Lung (tissue), 17 donors: ENCODE measurements at places on chromosomes 16 and 17.
A peak's percentile ranks its signal among the peaks of the same experiment; 100 is the strongest.

- no peak for DNase-seq
Observed at GRCh38 chr17:73798111-73798748, 154.0 kb upstream of the SDK2 start.

DNA sequence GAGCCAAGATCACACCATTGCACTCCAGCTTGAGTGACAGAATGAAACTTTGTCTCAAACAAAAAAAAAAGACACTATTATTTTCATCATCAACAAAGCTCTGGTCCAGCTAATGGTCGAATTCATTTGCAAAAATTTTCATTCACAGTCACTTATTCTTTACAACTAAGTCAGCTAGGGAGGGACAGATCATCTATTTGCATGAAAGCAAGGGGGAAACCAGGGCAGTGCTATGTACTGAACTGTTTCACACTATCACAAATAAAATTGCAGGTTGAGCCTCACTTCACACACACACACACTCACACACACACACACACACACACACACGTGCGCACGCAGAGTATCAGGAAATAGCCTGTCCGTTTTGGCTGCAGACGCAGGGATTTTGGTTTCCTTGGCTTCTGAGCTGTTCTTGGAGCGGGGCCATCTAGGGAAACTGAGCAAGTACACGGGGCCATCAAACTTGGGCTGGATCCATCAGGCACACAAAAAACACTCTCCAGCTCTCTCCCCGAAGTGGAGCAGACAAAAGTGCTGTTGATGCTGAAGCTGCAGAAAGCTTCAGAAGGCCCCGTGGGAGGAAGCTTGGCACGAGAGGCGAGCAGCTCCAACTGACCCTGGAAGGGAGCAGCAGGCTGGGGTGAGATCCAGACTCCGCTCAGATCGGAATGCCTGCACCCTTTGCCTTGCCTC is 44.3 kb upstream of the HELZ start:
- peak; percentile 91 for DNase-seq

DNA sequence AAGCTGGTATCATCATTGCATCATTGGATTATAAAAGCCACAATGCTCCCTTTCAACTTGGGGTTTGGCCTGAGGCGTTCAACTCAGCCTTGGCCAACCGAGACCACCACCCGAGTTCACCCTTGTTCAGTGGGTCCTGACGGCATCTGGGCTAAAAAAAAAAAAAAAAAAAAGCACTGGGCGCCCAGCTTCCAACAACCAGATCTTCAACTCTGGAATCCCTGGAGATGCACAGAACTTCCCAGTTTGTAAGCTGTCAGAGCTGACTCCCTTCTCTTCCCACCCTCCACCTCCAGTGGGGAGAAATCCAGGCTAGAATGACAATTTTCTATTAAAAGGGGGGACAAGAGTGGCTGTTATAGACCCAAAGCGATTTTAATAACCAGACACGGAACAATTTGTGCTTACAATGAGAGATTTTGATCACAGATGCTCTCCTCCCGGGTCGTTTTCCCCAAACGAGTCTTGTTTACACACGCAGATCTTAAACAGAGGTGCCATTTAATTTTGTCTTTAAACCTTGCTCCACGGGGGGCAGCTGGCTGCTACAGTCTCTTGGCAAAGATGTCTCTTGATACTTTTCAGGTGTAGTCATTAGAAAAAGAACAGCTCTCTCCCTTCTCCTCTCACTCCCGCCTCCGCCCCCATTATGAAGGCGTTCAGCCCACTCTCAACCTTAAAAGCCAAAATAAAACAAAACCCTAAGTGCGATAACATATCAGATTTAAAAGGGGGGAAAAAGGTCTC is 26.9 kb downstream of the GPRC5B start:
- no peak for DNase-seq

DNA sequence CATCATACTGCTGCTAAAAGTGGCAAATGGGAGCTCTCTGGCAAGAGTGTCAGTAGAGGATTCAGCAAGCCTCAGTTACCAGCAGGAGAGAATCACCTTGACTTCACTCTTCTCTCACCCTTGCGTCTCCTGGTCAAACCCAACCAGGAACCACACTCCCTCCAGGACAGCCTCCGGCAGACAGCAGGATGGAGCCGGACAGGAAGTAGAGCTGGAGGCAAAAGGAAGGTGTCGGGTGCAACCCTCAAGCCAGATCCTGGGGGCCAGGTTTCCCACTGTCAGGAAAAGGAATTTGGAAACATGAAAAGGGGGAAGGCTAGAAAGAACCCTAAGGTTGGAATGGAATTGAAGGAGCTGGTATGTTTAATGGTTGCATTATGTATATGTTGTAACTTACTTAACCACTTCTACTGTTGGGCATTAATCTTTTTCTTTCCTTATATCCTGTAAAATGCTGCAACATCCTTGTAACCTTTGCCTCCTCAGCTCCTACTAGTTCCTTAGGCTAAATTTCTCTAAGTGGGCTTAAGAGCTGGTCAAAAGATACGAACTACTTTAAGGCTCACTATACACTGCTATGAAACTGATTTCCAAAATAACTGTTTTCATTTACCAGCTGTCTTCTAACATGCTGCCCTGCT is 40.3 kb downstream of the CYTH1 start:
- no peak for DNase-seq

DNA sequence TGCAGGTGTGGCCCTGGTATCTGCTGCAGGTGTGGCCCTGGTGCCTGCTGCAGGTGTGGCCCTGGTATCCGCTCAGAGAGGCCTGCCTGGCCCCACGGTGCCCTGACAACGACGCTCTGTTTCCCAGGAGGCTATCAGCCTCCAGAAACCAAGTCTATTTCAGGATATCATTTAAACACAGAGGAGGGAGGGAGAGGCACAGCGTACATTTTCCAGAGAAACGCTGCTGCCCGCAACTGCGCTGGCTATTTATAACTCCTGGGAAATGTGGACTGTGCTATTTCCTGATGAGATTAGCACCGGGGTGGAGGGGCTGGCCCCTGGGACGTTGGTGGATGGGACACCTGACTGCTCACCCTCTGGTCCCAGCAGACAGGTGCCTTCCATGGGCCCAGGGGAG is 22.5 kb downstream of the TIMM22 start:
- no peak for DNase-seq

GRCh38 chr17:7945651-7946050 is 13.6 kb downstream of the CNTROB start:
- DNase-seq = no peak

- no peak for DNase-seq
Observed at GRCh38 chr17:80836971-80837481, 154.6 kb upstream of the CHMP6 start.

DNA sequence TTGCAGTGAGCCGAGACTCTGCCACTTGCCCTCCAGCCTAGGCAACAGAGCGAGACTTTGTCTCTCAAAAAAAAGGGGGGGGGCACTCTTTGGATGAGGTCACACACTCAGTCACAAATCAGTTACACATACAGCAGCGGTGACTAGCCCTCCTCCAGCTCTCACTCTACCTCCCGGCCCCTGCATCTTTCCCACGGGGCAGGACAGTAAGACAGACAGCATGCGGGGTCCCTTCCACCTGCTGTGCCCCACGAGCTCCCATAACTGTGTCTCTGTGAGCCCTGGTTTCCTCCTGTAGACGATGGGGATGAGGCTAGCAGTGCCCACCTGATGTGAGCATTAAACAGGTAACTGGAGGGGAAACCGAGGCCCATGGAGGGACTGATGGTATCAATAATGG is 5.2 kb downstream of the CIBAR2 start:
- DNase-seq = no peak

DNA sequence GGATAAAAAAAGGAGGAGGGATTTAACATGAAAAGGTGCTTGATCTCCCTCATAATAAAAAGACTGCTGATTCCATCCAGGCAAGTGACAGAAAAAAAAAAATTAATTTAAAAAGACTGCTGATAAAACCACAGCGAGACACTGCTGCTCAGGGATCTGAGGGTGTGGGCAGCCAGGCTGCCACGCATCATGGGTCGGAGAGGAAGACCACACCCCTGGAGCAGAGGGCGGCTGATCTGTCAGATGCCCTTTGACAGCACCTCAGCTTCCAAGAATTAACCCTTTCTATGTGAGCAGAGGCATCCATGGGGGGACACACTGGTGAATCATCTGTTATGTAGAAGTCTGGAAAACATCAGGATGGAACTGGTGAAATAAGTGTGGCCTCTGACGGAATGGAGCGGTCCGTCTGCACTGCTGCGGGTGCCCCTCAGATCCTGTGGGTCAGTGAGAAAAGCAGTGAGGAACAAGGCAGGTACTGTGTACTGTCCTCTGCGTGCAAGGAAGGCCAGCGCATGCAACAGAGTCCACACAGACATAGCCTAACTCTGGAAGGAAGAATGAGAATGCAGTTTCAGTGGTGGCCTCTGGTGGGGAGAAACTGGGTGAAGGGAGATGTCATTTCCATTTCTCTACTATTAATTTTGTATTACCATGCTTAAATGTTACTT is 19.8 kb downstream of the MAPT start:
- DNase-seq = no peak

- peak; percentile 26 for DNase-seq
Observed at GRCh38 chr17:73091770-73092522, 542 bp downstream of the SLC39A11 start.

- DNase-seq = no peak
Observed at GRCh38 chr16:26137956-26138355, 446.2 kb downstream of the HS3ST4 start.

GRCh38 chr17:48004983-48005382 is 32.6 kb downstream of the COPZ2 start:
- no peak for DNase-seq

DNA sequence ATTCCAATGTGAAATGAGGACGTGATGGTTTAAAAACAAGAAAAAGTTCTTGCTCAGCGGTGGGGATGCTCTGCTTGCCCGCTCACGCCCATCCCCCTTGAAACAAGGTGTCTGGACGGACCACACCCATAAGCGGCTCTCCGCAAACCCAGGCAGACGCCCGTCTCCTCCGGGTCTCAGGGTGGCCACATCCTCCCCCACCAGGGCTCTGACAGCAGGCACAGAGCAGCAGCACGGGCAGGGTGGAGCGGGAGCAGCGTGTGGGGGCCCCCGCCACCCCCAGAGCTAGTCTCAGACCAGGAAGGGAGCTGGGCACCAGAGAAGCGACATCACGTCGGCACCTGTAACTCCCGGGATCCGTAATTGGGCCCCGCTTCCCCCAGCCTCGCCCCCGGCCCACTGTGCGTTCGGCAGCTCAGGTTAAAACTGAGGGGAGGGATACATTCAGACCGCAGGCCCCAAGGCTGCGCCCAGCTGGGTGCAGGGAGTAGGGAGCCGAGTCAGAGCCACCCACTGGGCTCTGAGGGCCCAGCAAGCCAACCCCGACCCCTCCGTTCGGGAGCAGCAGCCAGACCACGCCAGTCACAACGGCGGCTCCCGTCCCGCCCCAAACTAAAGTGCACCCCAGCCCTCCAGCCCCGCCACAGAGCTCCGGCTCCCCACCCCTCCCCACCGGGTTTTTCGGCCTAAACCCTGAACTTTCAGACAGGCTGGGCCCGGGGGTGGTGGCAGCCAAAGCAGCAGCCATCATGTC is 22.0 kb downstream of the CLUH start:
- DNase-seq = no peak

DNA sequence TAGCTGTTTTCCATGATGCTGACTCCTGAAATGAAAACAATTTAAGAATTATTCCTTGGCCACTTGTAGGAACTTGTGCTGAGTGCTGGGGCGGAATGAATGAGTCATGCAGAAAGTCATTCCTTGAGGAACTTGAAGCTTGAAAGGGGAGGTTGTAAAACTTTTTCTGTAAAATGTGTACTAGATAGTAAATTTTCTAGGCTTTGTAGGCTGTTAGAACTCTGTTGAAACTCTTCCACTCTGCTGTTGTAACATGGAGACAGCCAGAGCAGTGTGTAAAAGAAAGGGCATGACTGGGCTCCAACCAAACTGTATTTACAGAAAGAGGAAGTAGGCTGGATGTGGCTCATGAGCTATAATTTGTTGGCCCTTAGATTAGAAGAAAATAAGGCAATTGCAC is 46.1 kb downstream of the ABCA8 start:
- DNase-seq = no peak
